ENCODE measurements at places on chromosomes 3 and 15.

GRCh38 chr3:195900436-195901355 lies 7.7 kb downstream of the TNK2 start:
- DNase-seq, result peak; percentile 62

- no peak for DNase-seq
Measured at GRCh38 chr3:106337116-106337515, 468.3 kb upstream of the CBLB start.

GRCh38 chr15:70563561-70564095 lies 199.7 kb downstream of the UACA start:
- peak; percentile 48 for DNase-seq

GRCh38 chr3:195746346-195746745 lies 25.6 kb downstream of the MUC20 start:
- DNase-seq, result no peak

DNA sequence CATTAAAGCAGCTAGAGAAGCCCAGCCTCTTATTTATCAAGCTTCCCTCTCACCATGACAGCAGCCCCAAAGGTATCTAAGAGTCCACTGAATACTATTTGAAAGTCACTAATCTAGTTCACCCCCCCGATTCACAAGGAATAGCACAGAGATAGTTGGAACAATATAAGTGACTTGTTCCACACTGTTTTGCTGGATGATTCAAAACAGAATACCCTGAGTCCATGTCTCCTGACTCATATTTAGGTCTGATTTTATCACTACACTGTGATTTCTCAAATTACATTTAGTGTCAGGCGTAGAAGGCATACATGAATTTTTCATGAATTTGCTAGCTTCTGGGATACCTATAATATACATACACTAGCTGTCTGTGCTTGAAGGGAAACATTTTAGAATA lies 18.7 kb upstream of the EOGT start:
- no peak for DNase-seq

DNA sequence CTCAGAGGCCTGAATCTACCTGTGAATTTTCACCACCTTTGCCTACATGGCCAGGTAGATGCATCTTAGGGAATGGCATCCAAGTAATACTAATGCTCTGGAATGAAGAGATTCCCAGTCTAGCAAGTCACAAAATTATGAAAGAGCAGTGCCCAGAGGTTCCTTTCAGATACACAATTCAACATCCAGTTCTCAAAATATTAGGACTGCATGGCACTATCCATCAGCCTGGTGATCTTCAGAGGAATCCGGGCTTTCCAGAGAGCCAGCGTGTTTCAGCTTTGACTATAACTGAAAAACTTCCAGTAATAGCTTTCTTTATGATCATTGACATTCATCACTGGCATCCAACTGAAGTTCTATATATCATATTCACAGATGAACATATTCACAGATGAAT lies 849.8 kb downstream of the AGBL1 start:
- no peak for DNase-seq

DNA sequence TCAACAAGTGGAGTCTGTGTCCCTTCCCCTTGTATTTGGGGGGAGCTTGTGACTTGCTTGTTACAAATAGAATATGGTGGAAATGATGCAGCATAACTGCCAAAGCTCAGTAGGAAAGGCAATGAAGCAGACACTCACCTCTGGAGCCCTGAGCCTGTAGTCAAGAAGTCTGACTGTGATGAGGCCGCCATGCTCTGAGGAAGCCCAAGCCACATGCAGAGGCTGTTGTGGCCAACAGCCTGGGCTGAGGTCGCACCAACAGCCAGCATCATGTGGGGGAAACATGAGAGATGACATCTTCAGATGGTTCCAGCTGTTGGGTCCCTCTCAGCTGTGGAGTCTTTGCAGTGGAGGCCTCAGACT lies 161.4 kb downstream of the CHSY1 start:
- no peak for DNase-seq

DNA sequence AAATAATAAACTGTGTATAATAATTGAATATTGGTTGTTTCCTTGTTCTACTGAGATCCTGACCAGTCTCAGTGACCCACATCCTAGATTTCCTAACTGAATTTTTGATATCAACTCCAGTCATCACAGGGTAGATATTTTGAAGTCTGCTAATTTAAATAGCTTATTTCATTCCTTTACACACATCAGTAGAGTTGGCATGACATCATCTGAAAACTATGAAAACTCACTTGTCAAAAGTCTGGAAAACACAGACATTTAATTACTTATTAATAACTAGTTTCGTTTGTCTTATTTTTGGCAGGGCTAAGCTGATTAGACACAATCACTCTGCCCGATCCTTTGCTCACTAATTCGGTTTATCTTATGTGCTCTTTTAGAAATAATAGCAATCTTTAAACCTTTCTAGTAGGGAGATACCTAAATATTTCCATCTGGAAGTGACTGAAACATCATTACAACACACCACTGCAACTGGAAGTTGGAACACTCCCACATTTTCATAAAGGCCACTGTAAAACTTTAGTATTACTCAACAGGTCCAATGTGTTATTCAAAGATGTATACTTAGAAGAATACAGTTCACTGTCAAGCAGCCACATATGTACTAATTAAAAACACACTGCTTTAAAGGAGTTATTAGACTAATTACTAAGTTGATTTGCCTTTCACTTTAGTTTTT lies 198.4 kb upstream of the ZNF717 start:
- no peak for DNase-seq

All from islet precursor cell (in vitro differentiated cells).